ENCODE measurements at places on chromosomes 3 and 15.

- DNase-seq: no peak
Measured at GRCh38 chr3:171548917-171549316, 88.7 kb upstream of the TNIK start.

DNA sequence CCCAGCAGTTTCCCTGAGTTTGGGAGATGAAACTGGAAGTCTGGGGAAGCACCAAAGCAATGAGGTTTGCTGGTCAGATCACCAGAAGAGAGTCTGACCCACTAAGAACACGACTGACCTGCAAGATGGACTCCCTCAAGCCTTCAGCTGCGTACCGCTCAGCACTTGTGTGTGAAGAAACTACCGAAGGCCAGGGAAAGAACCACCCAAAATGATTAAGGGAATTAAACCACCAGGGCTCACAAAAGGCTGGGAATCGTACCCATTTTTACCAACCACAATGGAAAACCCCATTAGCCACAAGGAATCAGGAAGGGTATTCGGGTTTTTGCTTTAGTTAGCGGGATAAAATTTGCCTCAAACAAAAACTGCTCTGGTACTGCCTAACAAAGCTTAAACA, 21.6 kb downstream of the ATP13A3 start:
- no peak for DNase-seq

DNA sequence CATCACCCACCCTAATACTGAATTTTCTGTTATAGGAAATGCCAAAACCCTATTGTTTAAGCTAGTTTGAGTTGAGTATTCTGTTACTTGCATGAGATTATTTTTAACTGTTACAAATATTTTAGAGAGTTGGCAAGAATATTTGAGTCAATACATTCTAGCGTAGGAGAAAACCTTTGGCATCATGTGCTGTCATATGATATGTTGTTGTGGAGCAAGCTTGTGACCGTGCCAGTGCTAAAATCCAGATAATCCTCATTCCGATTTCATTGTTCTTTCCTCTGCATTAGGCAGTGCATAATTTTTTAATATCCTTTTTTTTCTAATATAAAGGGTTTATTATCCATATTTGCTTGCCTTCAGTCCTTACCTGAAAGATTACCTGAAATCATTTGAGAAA, 168.0 kb upstream of the GMNC start:
- no peak for DNase-seq

GRCh38 chr3:147195887-147196286, 210.5 kb downstream of the ZIC4 start:
- no peak for DNase-seq
